ENCODE measurements at places on chromosomes 1 and 21.

DNA sequence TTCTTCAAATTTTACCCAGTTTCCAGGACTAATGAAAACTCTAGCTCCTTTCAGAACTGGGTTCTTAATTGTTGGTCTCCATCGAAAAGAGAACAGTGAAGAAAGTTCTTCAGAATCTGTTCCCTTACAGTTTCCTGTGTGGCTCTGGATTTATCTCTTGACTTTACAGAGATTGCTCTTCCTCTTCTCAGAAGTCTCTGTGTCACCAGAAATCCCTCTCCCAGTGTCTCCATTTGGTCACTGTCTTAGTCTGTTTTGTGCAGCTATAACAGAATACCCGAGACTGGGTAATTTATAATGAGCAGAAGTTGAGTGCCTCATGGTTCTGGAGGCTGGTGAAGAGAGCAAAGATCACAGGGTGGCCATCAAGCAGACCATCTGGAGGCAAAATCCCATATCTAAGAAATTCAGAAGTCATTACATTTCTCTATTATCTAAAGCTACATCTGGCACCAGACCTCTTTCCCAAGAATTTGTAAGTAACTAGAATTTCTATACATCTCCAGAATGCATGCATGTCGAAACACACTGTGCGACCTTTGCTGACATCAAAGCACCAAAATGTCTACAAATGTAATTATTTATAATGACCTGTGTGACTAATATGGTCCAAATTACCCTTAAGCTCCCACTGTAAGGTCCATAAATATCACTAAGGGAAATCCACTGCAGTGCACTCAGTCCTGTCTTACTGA, 65.4 kb upstream of the KRTAP19-8 start:
- no peak for DNase-seq

DNA sequence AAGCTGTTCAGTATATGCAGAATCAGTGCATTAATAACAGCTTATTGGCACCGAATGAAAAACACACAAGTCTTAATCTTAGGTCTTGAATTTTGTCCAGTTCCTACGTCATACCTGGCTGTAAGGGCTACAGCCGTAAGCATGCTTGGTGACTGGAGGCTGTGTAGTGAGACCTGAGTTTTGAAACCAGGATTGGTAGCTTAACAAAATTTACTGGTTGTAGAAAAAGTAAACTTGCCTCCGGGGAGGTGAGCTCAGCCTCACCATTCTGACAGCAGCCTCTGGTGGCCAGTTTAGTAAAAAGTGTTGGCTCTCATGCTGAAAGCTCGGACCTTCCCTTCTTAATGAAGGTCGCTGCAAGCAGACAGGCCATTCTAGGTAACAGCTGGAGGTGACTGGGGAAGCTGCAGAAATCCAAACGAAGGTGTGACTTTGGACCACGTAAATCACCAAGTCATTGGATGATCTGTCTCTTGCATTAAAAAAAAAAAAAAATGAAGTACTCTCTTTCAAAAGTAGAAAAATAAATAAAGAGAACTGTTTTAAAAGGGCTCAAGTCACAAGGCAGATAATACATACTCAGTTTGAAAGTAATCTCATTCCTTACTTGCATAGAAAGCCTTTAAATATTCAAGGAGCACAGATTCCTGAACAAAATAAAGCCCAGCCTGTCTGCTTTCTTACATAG, 48.9 kb downstream of the HLCS start:
- DNase-seq: no peak

GRCh38 chr1:224631462-224632115, 15.5 kb downstream of the CNIH3 start:
- DNase-seq: no peak

DNA sequence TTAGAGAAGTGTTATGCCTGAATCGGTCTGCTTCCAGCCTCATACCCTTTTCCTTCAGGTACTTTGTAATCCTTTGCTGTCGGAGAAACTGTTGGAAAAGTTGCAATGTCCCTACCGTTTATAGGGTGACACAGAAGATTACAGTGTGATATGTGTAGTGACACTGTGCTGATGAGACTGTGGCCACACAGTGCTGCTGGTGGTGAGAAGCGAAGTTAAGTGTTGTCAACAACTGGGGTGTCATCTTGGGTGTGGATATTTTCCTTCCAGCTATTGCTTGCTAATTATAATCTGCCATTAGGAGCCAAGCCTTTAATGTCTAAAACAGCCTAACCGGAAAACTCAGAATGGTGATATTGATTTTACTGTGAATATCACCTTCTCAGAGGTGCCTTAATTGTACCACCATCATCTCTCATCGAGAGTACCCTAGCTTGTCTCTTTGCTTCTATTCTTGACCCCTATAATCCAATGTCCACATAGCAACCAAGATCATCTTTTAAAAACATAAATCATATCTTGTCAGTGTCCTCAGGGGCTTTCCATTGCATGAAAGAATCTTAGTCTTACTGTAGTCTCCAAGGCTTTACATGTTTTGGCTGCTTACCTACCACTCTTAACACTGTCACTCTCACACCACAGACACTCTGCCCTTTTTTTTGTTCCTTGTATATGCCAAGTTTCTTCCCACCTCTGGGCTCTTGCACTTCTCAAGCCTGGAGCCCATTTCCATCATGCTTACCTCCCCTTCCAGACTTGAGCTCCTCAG, 89.4 kb upstream of the PGD start:
- DNase-seq: no peak

GRCh38 chr1:54973205-54973921, 7.1 kb upstream of the TMEM61 start:
- no peak for DNase-seq

- no peak for DNase-seq
Measured at GRCh38 chr1:65214340-65215027, 66.5 kb downstream of the AK4 start.

DNA sequence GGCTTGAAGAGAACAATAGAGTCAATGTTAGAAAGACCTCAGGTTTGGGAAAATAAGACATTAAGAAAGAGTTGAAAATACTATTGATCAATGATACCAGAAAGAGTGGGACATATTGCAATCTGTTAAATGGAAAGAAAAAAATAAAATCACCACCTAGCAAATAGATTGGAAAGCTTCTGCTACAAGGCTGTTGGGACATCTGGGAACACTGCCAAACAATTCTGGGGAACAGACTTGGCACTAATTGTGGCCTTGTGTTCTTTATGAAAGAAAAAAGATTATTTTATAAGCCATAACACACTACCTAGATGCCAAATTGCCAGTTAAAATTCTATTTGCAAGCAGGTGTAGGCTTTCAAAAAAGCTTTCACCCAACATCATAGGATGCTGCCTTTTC, 137.8 kb downstream of the TSEN15 start:
- no peak for DNase-seq

DNA sequence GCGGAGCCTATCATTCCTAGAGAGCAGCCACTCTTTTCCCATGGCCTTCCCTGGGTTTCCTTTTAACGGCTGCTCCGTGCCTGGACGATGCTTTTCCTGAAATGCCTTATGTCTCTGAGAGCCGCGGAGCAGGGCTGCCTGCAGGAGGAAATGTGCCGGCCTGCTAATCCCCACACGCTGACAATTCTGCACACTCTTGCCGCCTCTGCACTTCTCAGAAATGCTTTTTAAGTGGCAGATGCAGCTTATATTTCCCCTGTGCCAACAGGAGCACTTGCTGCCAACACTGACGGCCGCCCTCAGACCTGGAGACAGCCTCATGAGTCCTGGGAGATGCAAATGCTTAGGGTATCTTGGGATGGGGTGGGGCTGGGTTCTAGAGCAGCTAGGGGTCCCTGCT, 253.2 kb downstream of the GRIK3 start:
- no peak for DNase-seq

GRCh38 chr1:246000638-246001015, 506.5 kb downstream of the SMYD3 start:
- no peak for DNase-seq

GRCh38 chr21:33281096-33281652, 15.0 kb downstream of the IL10RB start:
- no peak for DNase-seq

DNA sequence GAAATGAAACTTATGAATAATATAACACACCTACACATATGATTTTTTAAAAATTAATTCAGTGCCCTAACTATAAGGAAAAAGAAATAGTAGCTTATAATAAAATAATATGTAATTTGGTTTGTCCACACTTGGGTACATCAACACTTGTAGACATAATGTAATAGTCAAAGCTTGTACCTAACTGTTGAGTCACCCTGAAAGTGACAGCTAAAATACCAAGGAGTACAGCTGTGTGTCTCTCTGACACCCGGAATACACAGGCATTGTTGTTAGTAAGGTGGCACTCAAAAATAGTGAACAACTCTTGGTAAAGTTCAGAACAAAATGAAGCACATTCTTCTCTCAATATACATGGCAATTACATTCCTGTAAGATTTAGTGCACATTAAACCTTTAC, 243.4 kb downstream of the TRABD2B start:
- no peak for DNase-seq

DNA sequence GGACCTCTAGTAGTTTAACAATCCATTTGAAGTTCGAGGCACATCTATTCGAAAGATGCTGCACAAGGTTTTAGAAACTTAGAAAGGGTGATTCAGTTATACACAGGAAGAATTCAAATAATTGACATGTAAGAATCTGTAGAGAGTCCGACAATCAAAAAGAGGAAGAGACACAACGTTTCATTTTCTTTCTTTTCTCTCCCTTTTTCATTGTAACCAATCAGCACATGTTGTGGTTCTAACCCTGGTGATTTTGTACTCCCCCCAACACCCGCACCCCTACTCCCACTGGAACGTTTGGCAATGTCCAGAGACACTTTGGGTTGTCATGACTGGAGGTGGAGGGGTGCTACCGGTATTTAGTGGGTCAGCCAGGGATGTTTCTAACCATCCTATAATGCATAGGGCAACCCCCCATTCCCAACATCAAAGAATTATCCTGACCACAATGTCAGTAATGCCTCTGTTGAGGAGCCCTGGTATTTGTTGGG, 4.9 kb downstream of the TGFB2 start:
- DNase-seq: no peak

GRCh38 chr1:228740543-228741317, 5.5 kb downstream of the RHOU start:
- DNase-seq: no peak

DNA sequence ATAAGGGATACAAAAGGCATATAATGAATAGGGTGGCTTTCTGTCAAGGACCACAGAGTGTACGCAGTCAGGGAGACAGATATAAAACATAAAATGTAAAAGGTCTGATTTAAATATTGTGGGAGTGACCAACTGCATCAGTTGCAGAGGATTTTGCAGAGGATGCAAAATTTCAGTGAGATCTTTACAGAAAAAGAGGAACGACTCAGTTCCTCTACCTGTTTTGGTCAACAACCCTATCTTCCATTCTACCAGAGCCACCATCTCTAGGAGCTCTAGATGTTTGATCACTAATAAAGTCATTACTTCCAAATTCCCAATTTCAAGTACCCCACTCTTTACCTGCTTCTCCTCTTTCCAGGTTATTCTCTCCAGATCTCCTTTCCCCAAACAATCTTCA, 16.5 kb downstream of the SOD1 start:
- no peak for DNase-seq

- no peak for DNase-seq
Measured at GRCh38 chr21:46660505-46660904, 25.0 kb downstream of the PRMT2 start.

GRCh38 chr1:60280256-60280655, 206.7 kb upstream of the C1orf87 start:
- DNase-seq: no peak

DNA sequence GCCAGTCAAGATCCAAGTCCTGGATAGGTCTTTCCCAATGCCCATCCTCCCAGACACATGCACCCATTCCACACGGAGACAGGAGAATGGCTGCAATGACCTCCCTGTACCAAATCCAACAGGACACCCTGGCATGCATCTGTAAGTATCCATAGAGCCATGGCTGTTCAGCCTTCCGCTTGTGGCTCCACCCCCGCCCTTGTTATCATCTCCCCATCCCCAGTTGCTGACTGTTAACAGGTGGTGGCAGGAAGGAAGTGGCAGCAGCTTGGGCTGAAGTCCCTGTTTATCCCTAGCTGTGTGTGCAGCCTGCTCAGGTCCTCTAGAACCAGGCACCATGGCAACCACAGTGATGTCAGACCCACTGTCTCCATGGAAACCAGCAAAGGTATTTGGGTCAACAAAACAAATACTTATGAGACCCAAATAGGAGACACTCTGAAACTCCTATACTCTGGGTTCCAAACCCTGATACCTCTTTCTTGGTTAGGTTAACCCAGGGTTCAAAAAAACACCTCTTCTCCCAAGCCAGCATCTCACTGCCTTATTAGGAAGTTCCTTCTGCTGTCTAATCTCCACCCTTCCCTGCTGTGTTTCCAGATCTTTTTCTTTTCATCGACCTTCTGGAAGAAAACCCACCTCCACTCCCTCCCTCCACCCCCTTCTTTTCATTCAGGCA, 721 bp downstream of the PBXIP1 start:
- DNase-seq: no peak

DNA sequence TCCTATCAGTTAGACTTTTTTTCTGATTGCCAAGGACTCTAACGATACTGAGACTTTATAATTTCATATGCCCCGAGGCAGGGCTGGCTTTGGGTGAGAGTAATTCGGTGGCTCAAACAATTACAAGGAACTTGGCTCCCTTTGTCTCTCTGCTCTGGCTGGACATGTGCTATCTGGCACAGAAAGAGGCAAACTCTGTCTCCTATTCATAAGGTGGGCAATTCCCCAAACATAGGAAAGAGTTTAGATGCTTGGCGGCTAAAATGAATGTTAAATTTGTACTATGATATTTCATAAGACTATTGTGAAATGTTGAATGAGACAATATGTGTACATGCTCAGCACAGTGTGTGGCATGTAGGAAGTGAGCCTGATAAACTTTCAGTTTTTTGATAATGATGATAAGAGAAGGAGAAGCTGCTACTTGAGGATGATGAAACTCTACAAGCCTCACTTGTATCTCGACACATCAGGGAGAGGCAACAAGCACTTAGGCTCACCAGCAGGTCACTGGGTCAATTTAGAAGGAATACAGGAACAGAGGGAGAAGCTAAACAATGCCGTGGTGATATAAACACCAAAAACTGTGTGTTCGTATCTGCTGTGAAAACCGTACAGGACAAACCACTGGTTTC, 12.6 kb upstream of the NTPCR start:
- DNase-seq: no peak

- no peak for DNase-seq
Measured at GRCh38 chr1:168920456-168921094, 185.9 kb upstream of the ATP1B1 start.

DNA sequence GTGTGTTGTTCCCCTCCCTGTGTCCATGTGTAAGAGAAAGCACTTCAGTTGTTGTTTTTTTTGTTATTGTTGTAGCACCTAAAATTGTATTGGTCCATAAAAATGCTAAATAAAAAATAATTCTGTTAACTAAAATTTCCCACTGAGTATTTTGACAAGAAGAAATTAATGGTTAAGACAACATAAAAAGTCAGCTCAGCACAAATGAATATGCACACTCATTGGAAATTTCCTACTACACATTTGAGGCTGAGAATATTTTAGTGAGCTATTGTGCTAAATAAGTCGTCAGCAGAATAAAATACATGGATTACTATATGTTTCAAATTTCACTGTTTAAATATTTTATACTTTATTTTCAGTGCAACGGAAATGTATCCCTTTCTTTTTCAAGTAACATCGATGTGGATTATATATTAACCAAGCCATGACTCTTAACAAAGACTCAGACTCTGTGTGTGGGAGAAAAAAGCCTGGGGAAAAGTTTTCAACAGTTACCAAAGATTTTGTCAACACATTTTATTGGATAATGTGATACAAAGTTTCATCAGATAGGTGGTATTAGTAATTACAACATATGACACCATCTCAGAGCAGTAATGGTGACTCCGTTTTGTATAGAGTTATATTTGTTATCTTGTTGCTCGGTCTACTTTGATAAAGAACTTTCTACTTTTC, 63.4 kb downstream of the LYPLAL1 start:
- DNase-seq: no peak

GRCh38 chr1:74463333-74463988, 49.0 kb downstream of the LRRC53 start:
- no peak for DNase-seq

Data from ovary (tissue), 10 donors.